ENCODE measurements at places on chromosomes 5 and 9. TPM values are rescaled to one million over a fixed set of nuclear protein-coding genes. Genes with fewer than 3 reads are reported as not detected.

GRCh38 chr9:127776195-127776923 is 2.1 kb downstream of the SH2D3C start:
- DNase-seq, result peak; percentile 64

DNA sequence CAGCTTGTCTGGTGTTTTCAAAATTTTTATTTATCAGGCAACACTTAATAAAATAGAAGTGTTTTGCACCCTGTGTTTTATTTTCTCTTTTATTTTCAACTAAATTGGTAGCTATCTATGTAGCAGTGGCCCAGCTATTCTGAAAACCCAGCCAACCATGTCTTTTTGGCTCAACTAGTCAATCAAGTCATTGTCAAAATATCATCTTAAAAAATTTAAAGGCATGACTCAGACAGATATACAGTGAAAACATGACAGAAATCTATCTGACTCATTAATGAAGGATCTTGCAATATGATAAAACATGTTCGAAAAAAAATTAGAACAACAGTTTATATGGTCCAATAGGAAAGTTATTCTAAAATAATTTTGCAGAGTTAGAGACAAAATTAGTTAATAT is 75.1 kb downstream of the HSD17B4 start:
- DNase-seq, result no peak

Gene ARSB
- total RNA-seq, result 8.1 TPM

GRCh38 chr5:95261437-95262175 is 23.3 kb downstream of the MCTP1 start:
- DNase-seq, result peak; percentile 23

- DNase-seq, result no peak
Measured at GRCh38 chr9:101027733-101028345, 688 bp upstream of the PLPPR1 start.

DNA sequence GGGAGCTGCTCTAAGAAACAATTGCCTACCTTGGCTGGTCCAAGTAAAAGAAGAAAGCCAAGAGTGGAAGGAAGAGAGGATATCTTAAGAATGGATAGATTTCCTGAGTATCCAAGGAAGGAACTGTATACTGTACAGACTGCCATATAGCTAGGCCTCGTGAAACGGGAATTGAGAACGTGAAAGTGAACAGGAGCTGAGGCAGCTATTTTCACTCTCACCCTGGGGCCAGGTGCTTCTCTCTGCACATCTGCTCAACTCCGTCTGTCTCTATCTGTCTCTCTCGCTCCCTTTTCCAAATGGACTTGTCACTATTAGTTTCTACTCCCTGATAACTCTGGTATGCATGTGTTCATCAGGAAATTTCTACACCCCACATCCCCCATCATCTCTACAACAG is 35.9 kb upstream of the TESK1 start:
- DNase-seq, result no peak

Gene LOX
- 6.7 TPM for total RNA-seq

Gene MOB3B
- total RNA-seq, result 41.7 TPM

DNA sequence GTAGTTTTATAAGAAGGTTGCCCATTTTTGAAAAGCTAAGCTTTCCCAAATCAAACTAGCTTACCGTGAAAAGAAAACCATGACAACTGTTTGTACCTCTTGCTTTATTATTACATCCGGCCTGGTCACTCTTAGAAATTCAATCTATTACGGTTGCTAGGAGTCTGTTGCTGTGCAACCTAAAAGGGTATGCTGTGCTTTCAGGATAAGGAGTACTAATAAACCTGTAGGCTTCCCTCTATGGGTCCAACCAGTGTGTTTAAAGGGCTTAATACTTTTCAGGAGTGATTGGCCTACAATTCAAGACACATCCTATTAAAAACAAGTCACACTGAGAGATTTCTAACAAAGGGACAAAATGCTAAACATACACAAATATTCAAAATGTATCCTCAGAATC is 27.1 kb downstream of the RFX3 start:
- DNase-seq, result no peak

Data from mucosa of descending colon (tissue), 3 donors.